ENCODE measurements at places on chromosomes 4 and X.

DNA sequence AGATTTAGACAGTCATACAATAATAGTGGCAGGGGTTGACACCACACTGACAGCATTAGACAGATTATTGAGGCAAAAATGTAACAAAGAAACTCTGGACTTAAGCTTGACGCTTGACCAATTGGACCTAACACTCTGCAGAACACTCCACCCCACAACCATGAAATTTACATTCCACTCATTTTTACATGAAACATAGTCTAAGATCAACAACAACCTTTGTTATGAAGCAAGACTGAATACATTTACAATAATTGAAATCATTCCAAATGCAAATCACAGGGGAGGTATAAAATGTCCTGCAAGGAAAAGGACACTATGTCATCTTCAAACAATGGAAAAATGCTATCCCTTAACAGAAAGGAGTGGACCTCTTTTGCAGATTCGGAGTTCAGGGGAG, 4.9 kb upstream of the UGT2B10 start:
- no peak for DNase-seq

DNA sequence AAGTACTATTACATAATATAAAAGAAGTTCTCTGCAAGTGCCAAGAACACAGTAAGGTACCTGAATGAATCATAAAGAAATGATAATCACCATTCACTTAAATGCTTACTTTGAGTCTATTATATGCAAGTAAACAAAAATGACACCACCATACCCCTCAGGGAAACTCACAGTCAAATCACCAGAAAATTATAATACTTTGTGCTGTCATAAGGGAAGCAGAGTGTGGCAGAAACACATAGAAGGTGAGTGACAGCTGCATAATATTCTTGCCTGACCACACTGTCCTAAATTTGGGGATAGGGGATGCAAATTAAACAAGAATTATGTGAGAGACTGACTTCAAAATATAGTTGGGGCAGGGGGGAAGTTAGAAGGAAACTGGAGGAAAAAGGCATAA, 12.9 kb downstream of the CCNI start:
- DNase-seq = no peak

DNA sequence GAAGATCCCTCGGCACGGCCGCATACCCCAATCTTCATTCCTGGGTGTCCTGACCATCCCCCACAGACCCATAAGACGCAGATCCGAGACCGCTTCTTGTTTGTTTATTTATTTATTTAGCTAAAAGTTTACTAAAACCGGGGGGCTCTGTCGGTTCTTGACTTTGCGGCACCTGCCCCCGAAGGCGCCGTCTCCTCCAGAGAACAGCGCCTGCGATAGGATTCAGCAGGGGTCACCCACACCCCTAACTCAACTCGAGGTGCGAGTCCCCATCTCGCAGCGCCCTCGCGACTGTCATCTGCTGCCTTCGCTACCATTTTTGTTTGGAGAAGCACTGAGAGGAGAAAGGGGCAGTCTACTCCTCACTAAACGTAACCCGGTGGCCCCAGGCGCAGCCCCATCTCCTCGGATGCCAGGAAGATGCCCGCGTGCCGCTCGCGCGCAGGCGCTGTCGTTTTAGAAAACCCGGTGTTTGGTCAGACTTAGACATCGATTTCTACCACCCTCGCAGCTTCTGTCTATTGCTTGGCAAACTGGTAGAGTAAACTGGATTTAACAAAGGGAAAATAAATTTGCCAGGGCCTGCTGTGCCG, 18.9 kb upstream of the GPR101 start:
- DNase-seq = peak; percentile 4

DNA sequence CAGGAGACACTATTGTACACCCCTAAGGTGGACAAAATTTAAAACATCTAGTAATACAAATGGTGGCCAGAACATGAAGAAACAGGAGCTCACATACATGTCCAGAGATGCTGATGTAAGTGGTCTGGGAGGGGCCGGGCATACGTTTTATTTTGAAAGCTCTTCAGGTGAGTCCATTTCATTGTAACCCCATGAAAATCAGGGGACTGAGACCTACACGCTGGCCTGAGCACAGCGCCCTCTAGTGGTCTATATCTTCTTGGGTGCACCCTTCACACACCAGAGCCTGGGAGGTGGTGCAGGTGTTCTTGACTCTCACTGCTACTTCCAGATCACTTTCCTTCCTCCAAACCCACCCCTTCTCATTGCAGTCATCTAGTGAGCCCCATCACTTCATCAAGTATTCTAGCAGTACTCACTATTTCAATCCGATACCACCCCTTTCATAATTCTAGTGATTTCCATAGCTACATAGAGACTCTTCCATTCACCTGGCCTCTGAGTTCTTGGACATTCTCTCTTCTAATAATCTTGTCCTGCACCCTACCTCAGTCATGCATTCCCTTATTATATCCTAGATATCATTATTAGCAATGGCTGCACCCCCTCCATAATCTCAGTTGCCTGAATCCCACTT, 4.3 kb upstream of the TLR6 start:
- peak; percentile 24 for DNase-seq

DNA sequence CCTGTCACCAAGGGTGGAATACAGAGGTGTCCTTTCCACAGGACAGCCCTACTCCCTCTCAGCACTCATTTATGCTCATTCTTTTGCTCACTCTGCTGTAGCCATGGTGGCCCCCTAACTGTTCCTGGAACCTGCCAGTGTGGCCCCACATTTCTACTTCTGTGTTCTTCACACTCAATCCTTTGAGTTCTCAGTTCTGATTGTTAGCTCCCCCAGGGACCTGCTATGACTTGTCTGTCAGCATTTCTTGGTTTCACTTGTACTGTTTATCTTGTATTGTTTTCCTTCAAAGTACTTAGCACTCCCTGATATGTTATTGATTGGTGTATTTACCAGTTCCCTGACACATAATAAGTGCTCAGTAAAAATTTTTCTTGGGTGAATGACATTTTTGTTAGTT, 14.9 kb downstream of the VBP1 start:
- no peak for DNase-seq

DNA sequence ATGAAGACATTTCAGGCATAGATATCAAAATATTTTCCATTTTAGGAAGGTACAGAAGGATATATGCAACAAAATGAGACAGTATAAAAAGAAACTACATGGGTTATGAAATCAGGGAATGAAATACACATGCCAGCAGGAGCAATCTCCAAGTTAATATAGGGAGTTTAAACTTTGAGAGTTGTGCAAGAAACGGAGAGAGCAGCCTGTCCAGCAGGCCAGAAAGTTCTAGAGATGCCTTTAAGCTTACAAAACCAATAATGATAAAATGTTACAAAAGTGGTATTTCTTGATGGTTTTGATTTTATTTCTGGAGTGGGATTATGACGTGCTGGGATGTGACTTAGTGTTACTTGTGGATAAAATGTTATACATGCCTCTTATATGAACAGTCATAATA, 2047.9 kb downstream of the ARAP2 start:
- DNase-seq = no peak

- no peak for DNase-seq
Observed at GRCh38 chr4:139142980-139143379, 34.0 kb downstream of the ELF2 start.

DNA sequence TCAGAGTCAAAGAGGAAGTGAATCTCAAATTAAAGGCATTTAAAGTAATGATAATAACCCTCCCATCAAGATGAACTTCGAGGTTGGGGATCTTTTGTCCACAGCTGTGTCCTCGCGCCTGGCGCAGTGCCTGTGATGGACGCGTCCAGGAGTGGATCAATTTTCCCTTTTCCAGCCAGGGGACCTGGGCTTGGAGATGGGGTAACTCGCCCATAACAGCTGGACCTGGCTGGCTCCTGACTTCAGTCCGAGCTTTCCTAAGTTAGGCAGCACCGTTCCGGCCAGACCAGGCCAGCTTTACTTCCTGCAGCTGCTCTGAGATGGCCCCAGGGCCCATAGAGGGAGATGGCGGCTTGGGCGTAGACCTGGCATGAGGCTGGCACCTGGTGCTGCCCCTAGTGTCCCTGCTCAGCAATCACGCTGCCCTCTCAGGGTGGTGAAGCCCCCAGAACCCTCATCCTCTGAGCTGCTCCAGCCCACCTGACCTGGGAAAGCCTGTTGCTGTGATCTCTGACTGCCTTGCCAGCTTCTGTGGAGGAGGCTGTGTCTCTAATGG, 23.9 kb downstream of the ADRA2C start:
- no peak for DNase-seq

GRCh38 chrX:101415180-101416145, 7.4 kb downstream of the HNRNPH2 start:
- DNase-seq = no peak

- no peak for DNase-seq
Observed at GRCh38 chr4:130722361-130722760, 1626.4 kb downstream of the C4orf33 start.

- no peak for DNase-seq
Observed at GRCh38 chr4:844752-845232, 18.9 kb upstream of the CPLX1 start.

GRCh38 chr4:6944301-6945051, 34.9 kb downstream of the TBC1D14 start:
- DNase-seq = no peak

- DNase-seq = no peak
Observed at GRCh38 chrX:94058728-94059382, 384.8 kb downstream of the FAM133A start.

DNA sequence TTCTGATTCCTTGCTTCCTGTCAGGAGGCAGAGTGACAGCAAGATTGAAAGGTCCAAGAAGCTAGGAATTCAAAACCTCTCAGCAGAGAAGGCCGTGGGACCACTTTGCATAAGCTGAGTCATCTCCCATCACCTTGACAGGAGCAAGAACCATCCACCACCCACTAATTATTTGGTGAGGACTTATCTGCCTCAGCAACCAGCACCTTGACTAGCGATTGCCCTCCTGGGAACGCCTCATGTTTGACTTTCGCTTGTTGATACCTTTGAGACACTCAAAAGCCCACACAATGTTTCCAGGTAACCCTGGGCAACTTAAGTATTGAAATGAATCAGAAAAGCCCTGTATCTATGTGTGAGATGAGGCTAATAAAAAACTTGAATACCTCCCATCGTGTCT, 233.5 kb upstream of the GYPA start:
- no peak for DNase-seq

DNA sequence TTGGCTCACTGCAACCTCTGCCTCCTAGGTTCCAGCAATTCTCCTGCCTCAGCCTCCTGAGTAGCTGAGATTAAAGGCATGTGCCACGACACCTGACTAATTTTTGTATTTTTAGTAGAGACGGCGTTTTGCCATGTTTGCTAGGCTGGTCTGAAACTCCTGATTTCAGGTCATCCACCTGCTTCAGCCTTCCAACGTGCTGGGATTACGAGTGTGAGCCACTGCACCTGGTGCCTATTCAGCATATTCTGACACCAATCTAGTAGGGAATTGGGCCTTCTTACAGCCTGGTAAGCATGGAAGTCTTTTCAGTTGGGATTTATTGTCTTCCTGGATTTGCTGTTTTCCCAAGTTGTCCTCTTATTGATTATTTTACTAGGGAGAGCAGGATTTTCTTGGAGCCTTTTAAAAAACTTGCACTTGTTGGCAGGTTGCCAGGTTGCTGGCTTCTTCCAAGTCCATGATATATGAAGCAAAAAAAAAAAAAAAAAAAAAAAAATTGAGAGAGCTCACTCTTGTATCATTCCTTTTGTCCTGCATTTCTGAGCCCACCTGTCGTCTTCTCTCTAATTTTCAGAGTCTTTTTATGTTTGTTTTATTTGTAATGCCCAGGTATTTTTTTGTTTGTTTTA, 43.7 kb downstream of the TMPRSS11E start:
- DNase-seq = no peak

DNA sequence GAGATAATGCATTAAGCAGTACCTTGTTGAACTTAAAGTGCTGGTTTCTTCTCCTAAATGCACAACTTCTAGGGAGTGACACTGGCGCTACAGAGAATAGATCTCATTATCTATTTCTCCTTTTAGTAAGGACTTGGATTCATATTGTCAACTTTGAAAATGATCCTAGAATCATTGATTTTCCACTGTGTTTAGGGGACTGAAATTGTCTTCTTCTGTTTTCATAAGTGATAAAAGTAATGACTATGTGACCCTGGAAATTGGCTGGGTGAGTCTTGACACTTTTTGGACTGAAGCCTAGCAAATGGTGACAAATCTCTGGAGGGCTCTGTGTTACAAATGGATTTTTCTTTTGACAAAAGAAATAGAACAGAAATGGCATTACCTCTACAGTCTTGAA, 167.8 kb downstream of the NDST4 start:
- no peak for DNase-seq

DNA sequence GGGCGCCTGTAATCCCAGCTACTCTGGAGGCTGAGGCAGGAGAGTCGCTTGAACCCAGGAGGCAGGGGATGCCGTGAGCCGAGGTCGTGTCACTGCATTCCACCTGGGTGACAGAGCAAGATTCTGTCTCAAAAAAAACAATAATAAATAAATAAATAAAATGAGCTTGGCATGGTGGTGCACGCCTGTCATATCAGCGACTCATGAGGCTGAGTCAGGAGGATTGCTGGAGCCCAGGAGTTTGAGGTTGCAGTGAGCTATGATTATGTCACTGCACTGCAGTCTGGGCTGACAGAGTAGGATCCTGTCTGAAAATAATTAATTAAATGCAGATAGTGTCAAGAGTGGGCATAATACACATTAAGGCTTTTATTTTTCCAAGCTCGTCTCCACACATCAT, 77.5 kb downstream of the DHRSX start:
- DNase-seq = no peak

GRCh38 chrX:121949041-121949760, 901.8 kb downstream of the GLUD2 start:
- no peak for DNase-seq

- DNase-seq = no peak
Observed at GRCh38 chr4:114780205-114780604, 181.6 kb downstream of the UGT8 start.

DNA sequence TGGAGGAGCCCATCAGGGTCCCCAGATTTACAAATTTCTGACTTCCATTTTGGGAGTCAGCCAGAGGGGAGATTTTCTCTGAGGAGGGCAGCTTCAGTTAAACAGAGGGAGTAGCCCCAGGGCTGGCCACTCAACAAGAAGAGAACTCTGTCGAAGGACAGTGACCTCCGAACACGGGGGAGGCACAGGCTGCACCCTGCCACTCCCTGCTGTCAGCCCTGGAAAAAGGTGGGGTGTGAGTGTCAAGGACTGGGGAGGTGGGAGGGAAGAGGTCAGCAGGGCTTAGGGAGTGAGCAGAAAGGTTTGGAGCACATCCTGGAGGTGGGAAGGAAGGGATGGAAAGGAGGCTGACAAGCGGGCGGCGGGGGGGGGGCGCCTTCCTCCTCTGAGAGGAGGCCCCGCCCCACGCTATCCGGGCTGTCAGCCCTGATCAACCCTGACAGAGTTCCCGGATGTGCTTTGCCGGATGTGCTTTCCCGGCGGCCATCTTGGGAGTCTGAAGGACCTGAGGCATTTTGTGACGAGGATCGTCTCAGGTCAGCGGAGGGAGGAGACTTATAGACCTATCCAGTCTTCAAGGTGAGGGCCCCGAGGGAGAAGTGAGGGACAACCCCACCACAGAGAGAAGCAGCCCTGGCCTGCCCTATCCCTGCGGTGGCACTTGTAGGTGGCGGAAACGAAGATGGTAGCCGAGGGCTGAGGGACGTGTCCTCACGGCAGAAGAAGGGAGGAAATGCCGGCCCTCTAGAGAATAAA, at the start of gene MAGEC1:
TSS of gene MAGEC1 (plus strand) at position 495 of the 756 bp plus-strand sequence. CDS start 1,179 bp downstream, outside the sequence.
- DNase-seq = no peak

DNA sequence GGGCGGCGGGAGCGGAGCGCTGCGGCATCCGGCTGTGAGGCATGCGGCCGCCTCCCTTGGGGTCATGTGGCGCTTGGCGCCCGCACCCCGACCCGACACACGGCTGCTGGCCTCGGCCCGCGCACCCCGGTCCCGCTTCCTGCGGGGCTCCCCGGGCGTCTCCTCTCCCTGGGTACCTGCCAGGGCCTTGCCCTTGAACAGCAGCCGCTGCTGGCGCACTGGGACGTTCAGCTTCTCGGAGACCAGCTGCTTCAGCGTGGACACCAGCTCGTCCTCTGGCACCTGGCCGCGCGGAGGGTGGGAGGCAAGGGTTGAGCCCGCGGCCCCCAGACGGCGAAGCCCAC, 391 bp downstream of the UBL4A start:
- DNase-seq = no peak
